ENCODE measurements at places on chromosomes 5 and 9.

DNA sequence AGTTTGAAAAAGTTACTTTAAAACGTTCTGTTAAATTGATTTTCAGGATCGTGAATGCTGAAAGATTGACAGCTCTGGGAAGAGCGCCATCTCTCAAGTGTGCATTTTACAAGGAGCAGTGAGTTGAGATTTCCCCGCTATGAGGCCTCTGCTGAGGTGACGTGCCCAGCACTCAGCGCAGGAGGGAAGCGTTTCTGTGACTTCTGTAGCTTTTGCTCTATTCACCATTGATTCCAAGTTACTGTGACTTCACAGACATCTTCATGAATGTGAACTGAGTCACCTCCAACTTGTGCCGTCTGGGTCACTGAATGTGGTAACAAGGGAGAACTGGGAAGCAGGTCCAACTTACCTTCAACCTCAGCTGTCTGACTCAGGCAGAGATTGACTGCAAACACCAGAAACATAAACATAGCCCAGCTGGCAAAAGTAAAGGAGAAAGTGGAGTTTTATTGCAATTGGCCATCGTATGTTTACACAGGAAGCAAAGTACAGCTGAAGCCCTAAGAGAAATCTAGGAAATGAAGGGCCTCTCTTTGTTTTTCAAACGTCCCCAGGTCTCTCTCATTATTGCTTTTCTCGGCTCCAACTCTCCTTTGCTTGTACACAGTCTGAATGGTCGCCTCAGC is 428.8 kb upstream of the CLINT1 start:
- DNase-seq: no peak

DNA sequence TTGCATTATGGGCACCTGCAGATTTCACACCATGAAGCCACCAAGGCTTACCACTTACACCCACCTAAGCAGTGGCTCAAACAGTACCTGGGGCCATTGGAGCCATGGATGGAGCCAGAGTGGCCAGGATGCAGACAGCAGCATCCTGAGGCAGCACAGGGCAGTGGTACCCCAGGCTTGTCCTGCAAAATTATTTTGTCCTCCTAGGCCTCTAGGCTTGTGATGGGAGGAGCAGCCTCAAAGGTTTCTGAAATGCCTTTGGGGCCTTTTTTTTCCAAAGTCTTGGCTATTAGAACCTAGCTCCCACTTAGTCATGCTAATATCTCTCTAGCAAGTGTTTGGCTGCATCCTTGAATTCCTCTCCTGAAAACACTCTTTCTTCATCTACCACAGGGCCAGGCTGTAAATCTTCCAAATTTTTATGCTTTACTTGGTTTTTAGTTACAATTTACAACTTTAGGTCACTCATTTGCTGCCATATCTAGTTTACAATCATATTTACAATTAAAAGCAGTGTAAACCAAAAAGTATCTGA is 15.7 kb downstream of the TMC1 start:
- DNase-seq: no peak

GRCh38 chr5:67746103-67746502 is 469.5 kb upstream of the PIK3R1 start:
- DNase-seq: no peak

GRCh38 chr9:104905153-104905901 is 22.6 kb downstream of the ABCA1 start:
- DNase-seq: no peak

DNA sequence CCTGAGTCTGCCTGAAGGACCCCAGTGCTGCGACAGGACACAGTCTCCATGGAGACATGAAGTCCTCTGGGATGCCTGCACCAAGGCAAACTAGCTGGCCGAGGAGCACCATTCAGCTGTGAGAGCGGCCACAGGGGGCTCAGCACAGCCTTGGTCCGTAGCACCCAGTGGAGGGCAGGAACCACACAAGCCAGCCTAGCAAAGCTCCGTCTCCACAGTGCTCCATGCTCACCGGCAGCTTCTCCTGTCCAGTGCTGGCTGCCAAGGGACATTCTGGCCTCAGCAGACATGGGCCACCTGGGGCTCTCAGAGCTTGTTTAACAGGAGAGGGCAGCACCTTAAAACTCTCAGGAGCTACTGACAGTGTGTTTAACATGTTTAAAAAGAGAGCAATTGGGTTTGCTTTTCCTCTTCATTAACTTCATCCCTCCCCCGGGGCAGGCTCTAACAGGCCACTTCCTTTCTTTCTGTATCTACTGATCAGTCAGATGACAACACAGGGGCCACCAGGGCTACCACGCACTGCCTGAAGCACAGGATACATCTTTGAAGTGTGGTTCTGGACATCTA is 57.0 kb downstream of the SECISBP2 start:
- no peak for DNase-seq

GRCh38 chr9:122302237-122303093 is 37.8 kb downstream of the MRRF start:
- DNase-seq: no peak

- DNase-seq: no peak
These were observed 241.7 kb downstream of the DOCK8 start for GRCh38 chr9:456365-456764.

DNA sequence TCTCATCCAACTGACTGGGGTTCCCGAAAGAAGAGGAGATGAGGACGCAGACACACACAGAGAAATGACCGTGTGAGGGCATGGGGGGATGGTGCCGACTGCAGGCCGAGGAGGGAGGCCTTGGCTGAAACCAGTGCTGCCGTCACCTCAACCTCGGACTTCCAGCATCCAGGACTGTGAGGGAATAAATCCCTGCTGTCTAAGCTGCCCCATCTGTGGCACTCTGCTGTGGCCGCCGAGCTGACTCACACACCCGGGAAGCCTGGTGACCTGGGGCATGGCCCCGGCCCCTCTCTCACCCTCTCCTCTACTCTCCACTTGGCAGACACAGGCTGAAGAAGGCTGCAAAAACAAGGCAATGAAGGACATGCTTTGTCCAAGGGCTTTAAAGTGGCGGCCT is 4.4 kb upstream of the COL5A1 start:
- DNase-seq: no peak

DNA sequence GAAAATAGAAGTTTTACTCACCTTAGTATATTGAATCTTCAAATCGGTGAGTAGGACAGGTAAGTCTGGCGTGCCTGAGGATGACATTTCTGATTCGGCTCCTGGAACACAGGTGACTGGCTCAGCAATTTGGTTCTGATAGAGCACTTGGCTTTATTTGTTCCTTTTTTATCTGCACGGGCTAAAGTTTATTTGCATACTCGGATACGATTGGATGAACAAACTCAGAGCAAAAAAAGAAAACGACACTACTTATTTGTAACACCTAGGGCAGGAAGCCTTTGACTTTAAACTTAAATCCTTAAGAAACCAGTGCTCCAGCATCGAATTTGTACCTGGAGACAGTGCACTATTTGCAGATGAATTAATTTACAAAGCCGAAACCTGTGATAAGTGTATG is at the start of gene ALDH1A1:
Gene ALDH1A1 (minus strand): TSS at position 140 of the 400 bp plus-strand sequence. CDS start 53 bp downstream, at position 87.
- DNase-seq: no peak

GRCh38 chr5:133898440-133898839 is 70.0 kb downstream of the C5orf15 start:
- DNase-seq: peak; percentile 41

DNA sequence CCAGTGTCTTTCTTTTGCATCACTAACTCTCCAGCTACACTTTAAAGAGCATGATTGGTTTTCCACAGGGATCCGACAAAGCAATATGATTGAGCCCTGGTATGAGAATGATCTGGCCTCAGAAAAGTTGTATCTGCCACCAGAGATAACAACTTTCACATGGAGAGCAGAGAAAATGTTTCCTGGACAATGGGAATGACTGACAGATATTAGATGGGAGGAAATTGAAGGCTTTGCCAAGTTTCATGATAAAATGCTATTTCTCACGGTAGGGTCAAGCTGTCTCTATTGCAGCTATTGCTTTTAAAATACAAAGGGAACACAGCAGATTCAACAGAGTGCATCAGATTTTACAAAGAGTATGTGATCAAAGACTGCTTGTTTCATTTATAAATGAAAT is 56.4 kb upstream of the GLIS3 start:
- DNase-seq: no peak

- DNase-seq: no peak
These were observed 89.2 kb downstream of the CAMSAP1 start for GRCh38 chr9:135817951-135818717.

- peak; percentile 18 for DNase-seq
These were observed 146.4 kb downstream of the EGFLAM start for GRCh38 chr5:38404667-38405276.

GRCh38 chr9:85702191-85702590 is 39.6 kb downstream of the AGTPBP1 start:
- DNase-seq: no peak

- no peak for DNase-seq
These were observed 1045.7 kb upstream of the CDH9 start for GRCh38 chr5:28084069-28084468.

- DNase-seq: no peak
These were observed 30.1 kb upstream of the CFAP157 start for GRCh38 chr9:127676638-127677037.

DNA sequence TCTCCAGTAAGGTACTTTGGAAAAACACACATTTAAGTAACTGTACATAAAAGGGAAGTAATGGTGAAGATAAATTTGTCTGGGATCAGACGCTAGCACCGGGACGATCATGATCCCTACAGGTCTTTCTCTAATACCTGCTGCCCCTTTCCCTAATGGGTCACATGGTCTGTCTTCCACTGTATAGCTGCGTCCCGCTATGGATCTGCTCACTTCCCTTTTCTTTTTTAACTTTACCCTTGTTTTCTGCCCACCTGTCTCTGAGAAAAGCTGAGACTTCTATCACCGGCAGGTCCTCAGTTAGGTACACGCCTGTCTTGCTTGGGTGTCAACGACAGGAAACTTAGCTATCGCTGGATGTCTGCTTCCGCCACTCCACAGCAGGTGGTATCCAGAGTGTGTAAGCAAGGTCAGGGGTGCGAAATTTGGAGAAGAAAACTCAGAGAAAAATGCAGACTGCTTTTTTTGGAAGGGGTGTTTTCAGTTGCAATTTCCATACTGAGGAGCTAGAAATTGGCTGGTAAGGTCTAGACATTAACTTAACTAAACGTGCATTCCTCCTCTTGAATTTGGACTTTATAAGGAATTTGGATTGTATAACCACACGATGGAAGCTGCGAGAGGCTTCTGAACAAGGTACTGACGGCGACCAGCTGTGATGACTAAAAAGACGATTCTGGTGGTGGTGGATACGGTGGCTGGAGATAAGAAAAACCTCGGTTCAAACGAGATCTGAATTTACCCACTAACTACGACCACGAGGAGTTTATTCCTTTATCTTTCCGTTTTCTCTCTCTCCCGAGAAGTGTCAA is 1.1 kb upstream of the ICE1 start:
- DNase-seq: peak; percentile 74

DNA sequence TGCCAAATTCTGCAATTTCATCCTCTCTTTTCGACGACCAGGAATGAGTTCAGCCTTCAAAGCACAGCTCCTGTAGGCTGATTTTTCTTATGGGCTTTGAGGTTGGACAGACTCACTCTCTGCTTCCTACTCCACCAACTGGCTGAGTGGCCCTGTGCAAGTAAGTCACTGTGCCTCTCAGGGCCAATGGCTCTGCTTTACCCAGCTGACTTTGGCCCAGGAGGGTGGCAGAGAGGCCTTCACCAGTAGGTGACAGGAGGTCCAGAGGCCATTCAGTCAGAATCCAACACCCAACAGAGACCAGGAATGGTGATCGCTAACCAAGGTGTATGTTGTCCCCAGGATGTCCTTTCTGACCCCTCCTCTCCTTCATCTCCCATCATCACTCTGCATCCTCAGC is 49.5 kb upstream of the ALDH1B1 start:
- DNase-seq: no peak

DNA sequence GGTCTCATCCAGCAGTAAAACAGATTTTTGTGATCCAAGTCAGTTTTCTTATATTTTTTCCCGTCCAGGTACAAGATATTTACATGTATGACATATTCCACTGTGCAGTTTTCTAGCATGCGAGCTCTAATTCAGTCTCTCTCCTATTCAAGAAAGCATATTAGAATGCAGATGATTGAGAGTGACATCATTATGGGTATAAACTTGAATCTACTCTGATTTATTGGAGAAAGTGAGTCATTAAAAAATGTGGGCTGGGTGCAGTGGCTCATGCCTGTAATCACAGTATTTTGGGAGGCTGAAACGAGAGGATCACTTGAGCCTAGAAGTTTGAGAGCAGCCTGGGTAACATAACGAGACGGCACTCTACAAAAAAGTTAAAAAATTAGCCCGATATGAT is 6.2 kb downstream of the FER start:
- DNase-seq: no peak

GRCh38 chr9:114662081-114662989 is 4.7 kb upstream of the TEX53 start:
- peak; percentile 50 for DNase-seq

DNA sequence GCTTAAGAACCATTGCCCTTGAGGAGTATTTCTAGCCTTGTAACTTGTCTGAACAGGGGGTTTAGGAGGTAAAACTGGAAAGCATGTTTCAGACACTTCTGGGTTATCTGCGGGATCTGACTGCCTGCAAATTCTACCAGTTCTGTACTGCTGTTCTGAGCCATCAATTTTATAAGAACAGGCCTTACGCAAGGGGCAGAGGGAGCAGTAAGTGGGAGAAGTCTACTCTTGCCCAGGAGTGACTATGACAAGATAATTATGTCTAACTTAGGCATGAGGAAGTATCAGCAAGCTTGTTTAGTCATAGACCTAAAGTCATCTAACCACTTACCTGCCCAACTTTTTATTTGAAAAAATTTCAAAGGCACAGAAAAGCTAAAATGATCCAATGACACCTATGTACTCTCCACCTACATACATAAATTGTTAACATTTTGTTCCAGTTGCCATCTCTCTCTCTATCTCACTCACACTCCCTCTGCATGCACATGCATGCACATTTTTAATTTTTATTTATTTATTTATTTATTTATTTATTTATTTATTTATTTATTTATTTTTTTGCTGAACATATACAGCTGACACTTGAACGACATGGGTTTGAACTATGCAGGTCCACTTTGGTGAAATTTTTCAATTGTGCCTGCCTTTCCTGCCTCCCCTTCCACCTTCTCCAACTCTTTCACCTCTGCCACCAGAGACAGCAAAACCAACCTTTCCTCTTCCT is 18.4 kb upstream of the DEPDC1B start:
- no peak for DNase-seq

DNA sequence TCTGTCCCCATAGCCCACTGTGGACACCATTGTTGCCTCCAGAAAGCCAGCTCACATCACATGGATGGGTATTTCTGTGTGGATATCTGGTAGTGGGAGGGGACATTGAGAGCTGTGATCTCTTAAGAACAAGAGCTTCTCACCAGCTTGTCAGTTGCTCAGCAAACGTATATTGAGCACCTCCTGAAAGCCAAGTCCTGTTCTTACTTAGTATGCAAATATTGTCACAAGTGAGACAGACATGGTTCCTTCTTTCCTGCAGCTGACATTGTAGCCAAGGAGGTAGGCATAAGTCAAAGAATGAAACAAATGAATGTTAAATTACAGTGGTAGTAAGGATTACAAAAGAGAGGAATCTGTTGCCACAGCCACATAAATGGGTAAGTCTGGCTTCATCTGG is 3.8 kb downstream of the TCOF1 start:
- no peak for DNase-seq

GRCh38 chr9:22682961-22683699 is 236.5 kb downstream of the DMRTA1 start:
- no peak for DNase-seq

All from RPMI8226 (cell line).